Stimulated activated CD4-positive, alpha-beta T cell treated with anti-CD3 and anti-CD28 coated beads, Interleukin-1b, Interleukin-23, amount 100 ng/mL, for 1 hour (primary cell): ENCODE measurements at places on chromosomes 5 and 9.

DNA sequence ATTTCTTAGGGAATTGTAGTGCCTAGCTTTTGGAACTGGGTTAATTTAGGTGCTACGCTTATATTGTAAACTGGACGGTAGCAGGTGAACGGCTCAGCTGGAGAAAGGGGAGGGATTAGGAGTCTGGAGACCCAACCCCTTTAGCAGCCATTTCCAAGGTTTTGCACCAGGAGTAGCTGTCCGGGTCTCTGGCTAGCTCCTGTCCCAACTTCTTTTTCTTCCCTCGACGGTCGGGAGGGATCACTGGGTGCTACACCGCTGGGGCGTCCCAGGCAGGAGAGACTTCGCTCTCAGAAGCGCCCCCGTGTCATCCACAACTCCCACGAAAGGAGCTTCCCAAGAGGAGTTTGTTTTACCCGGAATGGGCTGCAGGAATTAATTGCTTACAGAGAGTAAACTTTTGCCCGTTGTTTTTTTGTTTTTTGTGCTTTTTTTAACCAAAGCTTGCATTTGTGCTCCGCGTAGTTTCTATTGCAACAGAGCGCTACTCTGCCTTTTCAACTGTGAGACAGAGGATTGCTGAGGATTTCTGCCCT is 1640.9 kb upstream of the C9orf72 start:
- DNase-seq: no peak

GRCh38 chr5:168059131-168059530 is 232.3 kb upstream of the WWC1 start:
- DNase-seq: no peak

DNA sequence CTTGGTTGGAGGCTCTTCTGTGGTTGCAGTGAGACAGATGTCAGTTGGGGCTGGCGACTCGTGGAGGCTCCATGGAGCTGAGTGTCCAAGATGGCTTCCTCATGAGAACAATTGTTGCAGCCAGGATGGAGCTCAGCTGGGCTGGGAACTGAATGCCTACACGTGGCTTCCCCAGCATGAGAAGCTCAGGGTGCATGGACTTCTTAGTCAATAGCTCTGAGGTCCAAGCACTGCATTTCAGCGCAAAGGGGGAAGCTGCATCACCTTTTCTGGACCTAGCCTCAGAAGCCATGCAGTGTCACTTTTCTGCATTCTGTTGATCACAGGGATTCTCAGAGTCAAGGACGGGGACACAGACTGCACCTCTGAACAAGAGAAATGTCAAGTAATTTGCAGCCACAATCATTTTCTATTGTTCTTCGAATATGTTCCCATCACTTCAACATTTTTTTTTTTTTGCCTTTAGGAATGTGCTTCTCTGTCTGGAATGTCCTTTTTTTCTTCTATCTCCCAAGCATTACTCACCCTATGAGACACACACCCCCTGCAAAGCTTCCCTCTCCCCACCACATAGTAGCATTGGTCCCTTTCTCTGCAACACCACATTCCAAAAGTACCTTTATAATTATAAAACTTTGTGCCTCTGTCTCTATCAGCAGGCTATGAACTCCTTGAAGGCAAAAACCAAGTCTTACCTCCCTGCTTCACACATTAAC is 57.5 kb upstream of the STK32A start:
- DNase-seq: no peak

GRCh38 chr9:74865177-74865576 is 22.5 kb downstream of the TRPM6 start:
- DNase-seq: no peak

- peak; percentile 78 for DNase-seq
Measured at GRCh38 chr5:180802325-180803180, at the start of gene MGAT1. MGAT1 (minus strand) TSS chr5:180802806; CDS start chr5:180792971, 9,835 bp downstream.

GRCh38 chr5:91528831-91529230 is 145.7 kb upstream of the ARRDC3 start:
- no peak for DNase-seq

DNA sequence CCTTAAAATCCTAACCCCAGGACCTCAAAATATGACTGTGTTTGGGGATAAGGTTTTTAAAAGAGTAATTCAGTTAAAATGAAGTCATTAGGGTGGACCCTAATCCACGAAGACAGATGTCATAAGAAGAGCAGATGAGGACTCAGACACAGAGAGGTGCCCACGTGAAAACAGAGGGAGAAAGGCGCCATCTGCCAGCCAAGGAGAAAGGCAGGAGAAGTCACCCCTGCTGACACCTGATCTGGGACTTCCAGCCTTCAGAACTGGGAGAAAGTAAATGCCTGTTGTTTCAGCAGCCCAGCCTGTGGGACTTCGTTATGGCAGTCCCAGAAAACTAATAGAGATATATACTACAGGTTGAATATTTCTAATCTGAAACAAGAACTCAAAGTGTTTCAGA is 67.4 kb downstream of the ROR2 start:
- no peak for DNase-seq

- no peak for DNase-seq
Measured at GRCh38 chr9:121564504-121565260, 65.0 kb upstream of the GGTA1 start.

DNA sequence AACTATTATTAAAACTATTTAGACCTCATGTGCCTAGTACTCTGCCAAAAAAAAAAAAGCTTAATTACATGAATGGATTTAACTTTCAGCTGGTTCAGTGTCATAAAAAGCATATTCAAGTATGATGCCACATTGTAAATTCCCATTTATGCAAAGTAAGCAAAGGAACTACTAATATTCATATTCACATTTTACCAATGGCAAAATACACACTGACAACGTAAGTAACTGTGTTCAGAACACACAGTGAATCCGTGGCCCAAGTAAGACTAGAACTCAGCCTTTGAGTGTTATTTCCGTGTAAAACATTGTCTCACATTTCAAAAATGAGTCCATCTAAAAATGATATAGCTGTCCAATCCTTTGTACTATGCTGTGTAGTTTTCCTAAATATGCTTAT is 56.8 kb downstream of the PPP2R2B start:
- DNase-seq: no peak
